Esophagus squamous epithelium (tissue), 5 donors: ENCODE measurements at places on chromosomes 7 and 10. TPM values are rescaled to one million over a fixed set of nuclear protein-coding genes. Genes with fewer than 3 reads are reported as not detected.

GRCh38 chr10:16886031-16886430 is 68.8 kb upstream of the RSU1 start:
- no peaks in the 10 kb centered on the region for H3K36me3 ChIP-seq
- no peaks in the 10 kb centered on the region for H3K27me3 ChIP-seq
- no peak overlapping the region for H3K27ac ChIP-seq
- no peak overlapping the region for H3K4me3 ChIP-seq
- no peak for DNase-seq

GRM3 gene
- not detected for total RNA-seq

DNA sequence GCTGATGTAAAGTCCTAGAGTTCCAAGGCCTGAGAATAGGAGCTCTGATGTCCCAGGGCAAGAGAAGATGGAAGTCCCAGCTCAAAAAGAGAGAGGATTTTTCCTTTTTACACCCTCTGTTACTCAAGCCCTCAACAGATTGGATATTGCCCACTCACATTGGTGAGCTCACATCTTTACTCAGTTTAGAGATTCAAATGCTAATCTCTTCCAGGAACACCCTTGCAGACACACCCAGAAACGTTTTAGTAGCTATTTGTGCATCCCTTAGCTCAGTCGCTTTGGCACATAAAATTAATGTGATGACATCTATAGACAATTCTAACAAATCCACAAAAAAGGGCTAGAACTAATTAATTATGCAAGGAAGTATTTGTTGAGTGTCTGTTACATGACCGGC is 27.1 kb downstream of the ARMC3 start:
- no peak overlapping the region for H3K4me3 ChIP-seq
- H3K27ac ChIP-seq = no peak overlapping the region
- no peaks in the 10 kb centered on the region for H3K4me1 ChIP-seq
- H3K27me3 ChIP-seq = no peaks in the 10 kb centered on the region
- DNase-seq = no peak

FEZF1 gene
- total RNA-seq = not detected

DNA sequence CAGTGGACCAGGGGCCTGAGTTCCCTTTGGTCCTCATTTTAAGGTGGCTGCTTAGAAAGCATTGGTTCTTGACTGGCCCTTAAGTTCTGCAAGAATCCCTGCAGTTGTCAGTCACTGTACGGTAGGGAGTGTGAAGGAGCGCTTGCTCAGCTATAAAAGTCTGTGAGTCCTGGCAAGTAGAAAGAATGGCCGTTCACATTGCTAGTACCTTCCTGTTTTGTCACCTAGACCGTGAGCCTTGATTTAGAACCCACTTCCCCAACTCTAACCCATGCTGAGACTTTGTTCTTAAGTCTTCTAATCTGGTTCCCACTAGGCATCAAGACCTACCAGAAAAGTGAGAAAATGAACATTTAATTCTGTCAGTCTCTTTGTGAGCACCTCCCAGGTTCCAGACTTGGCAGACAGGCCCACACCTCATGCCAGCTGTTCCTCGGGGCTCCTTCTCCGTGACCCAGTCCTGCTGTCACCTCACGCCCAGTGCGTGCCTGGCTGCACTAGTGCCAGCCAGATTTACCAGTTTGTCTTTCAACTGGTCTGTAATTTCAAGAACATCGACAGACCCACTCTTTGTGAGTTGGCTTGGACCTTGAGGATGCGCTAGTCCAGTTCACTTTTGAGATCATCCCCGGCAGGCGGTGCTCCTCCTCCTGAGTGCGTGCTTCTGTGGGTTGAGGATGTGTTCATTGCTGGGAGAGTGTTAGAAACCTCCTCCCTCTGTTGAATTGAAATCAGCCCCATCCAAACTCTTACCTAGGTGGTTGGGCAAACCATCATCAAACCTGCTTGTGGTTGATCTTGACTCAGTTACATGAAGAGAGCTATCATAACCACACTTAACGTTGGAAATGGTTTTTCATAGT is 78.5 kb downstream of the SHH start:
- H3K27ac ChIP-seq = no peak overlapping the region
- peaks cover 5% of the 10 kb centered on the region for H3K4me1 ChIP-seq
- H3K27me3 ChIP-seq = no peaks in the 10 kb centered on the region
- H3K36me3 ChIP-seq = no peaks in the 10 kb centered on the region

DNA sequence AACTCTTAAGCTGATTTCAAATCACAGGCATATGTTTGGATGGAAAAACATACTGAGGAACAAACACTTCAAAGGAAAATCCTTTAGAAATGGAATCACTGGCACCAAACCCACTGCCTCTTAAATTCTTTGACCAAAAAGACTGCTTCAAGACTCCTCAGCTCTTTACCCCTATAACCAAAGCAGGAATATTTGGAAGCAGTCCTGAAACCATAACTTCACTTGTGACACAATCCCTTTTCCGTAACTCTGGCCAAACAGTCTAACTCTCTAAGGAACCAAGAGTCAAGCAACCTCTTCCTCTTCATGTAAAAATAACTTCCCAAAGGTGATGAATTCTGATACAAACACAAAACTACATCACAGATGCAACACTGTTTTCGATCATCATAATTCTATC is 104.3 kb downstream of the MTERF1 start:
- no peaks in the 10 kb centered on the region for H3K27me3 ChIP-seq
- DNase-seq = no peak
- peaks cover 19% of the 10 kb centered on the region for H3K4me1 ChIP-seq
- H3K36me3 ChIP-seq = no peaks in the 10 kb centered on the region
